Cortex of kidney (tissue), 1 donor: ENCODE measurements at places on chromosomes 3 and 15.

DNA sequence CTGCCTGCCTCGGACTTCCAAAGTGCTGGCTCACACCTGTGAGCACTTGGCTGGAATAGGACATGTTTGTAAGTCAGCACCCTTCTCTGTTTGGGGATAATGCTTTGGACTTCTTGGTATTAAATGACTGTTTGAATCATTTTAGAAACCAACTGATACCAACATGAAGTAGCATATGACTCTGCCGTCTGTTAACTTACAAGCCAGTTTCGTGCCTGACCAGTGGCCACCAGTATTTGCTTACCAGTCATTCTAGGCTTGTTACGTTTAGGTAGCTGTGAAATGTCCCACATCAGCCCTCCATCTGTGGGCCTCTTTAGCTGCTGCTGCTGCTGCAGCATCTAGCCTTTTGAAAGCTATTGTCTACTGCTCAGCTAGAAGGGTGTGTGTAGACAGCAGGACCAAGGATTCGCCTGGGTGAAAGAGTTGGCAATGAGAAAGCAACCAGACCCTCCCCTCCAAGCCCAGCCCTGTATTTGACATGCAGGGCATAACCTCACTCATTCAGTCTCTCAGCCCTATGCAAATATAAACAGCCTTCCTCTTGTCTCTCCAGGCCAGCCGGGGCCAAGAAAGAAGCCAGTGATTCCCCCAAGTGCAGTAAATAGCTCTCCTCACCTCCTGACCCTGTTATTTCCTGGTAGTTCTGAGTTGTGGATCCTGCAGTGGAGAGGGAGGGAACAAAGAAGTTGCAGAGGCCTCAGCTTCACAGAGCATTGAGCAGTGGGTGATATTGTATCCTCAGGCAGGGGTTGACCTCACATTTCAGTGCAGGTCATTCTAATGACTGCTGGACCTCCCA is 51.0 kb downstream of the NKIRAS1 start:
- DNase-seq = no peak

GRCh38 chr3:112132554-112132953 is 494 bp downstream of the GCSAM start:
- no peak for DNase-seq

- no peak for DNase-seq
Observed at GRCh38 chr3:61057464-61057863, 193.8 kb downstream of the FHIT start.

- DNase-seq = no peak
Observed at GRCh38 chr15:60062826-60063225, 58.7 kb downstream of the FOXB1 start.

DNA sequence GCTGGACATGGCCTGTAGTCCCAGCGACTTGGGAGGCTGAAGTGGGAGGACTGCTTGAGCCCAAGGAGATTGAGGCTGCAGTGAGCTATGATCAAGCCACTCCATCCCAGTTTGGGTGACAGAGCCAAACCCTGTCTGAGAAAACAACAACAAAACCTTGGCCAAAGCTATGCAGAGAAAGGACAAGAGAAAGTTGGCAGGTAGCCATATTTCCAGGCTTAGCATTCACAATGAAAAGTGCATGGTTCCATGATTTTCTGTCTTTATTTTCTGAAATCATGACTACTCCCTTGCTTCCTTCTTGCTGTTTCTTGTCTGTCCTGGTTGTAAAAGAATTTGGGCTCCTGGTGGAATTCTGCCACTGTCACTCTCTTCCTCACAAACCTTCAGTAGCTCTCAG is 284.6 kb upstream of the C2CD4B start:
- DNase-seq = no peak

DNA sequence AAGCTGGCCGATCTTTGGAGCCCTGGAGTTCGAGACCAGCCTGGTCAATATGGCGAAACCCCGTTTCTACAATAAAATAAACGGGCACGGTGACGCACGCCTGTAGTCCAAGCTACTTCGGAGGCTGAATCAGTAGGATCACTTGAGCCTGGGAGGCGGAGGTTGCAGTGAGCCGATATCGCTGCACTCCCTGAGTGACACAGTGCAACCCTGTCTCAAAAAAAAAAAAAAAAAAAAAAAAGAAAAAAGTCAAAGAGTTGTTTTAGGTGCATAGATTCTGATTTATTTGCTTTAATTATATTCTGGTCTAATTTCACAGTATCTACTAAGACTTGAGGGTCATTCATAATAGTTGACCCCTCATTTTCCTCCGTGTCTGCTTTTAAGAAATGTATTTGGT is 1.7 kb downstream of the ARL13B start:
- DNase-seq = no peak

DNA sequence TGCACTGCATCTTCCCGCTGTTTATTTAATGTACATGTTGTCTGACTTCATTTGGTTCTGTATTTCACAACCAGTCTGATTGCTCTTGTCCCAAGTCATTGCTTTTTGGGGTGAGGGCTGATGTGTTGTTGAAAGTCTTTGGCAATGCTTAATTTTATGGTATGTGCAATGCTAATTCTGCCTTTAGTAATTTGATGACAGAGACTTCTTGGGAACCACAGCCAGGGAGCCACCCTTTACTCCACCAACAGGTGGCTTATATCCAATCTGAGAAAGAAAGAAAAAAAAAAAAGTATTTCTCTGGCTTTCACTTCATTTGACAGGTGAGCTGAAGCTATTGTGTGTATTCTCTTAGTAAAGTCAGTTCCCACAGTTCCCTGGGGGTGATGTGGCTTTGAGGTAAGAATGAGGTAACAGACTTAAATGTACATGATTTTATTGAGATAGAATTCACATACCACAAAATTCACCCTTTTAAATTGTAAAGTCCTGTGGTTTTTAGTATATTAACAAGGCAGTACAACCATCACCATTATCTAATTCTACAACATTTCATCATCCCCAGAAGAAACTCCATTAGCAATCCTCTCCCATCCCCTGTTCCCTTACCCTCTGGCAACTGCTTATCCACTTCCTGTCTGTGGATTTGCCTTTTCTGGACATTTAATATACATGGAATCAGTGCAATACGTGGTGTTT is 97.3 kb downstream of the SLCO3A1 start:
- DNase-seq = no peak

GRCh38 chr15:73822998-73823397 is 50.4 kb upstream of the TBC1D21 start:
- no peak for DNase-seq

- no peak for DNase-seq
Observed at GRCh38 chr3:175956964-175957363, 1097.8 kb downstream of the NAALADL2 start.

DNA sequence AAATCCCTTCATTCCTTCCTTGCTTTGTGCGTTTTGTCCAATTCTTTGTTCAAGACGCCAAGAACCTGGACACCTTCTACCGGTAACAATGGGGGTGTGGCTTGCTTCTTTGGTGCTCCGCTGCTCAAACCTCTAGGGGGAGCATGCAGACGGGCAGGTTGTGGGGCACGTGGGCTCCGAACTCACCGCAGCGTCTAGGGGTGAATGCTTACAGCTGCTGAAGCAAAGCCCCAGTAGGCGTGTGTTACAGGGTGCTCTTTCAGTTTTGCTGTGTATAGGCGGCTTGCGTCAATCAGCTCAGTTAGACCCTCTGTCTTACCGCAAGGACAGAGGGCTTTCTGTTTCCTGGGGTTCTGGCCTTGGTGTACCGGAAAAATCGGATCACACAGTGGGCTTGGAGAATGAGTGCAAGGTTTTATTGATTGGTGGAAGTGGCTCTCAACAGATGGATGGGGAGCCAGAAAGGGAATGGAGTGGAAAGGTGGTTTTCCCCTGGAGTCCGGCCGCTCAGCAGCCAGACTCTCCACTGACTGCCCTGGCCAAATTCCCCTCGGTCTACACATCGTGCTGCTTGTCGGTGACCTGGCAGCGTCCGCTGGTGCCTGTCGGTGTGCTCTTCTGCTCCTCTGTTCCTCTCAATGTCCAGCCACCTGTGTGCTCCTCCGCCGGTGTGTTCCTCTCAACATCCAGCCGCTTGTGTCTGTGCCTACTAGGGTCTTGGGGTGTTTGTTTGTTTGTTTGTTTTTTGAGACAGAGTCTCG is 1.2 kb upstream of the LRRC34 start:
- DNase-seq = no peak

DNA sequence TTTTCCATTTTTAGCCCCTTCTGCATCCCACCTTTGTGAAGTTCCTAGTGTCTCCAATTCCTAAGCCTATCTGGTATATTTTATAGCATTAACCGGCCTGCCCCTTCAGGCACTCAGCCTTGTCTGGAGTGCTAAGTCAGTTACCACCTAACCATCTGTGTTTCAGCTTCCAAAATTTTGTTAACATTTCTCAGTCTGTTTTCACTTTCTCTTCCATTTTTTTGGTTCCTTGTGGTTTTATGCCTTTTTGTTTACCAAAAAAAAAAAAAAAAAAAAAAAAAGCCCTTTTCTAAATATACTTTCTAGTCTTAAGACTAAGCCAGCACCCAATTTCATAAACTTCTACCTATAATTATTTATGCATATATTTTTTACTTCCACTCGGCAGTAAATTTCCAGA is 92.4 kb downstream of the CSNK1G1 start:
- no peak for DNase-seq

- DNase-seq = no peak
Observed at GRCh38 chr3:191068946-191069813, 129.9 kb upstream of the OSTN start.

DNA sequence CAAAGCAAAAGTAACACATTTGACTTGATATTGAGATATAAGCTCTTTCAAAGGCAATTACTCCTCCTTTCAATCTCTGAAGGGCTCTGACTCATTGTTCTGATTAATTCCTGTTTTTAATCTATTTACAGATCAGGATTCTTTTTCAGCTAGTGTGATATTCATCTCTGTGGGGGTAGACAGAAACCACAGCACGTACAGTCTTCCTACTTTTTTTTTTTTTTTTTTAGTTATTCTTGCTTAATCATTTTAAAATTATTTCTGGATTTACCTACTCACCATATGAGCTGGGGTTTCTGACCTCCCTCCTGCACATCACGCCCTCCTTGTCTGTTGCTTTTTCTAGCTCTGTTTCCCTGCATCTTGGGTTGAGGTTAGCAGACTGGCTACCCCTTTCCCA is 1.4 kb downstream of the CNTN3 start:
- no peak for DNase-seq

DNA sequence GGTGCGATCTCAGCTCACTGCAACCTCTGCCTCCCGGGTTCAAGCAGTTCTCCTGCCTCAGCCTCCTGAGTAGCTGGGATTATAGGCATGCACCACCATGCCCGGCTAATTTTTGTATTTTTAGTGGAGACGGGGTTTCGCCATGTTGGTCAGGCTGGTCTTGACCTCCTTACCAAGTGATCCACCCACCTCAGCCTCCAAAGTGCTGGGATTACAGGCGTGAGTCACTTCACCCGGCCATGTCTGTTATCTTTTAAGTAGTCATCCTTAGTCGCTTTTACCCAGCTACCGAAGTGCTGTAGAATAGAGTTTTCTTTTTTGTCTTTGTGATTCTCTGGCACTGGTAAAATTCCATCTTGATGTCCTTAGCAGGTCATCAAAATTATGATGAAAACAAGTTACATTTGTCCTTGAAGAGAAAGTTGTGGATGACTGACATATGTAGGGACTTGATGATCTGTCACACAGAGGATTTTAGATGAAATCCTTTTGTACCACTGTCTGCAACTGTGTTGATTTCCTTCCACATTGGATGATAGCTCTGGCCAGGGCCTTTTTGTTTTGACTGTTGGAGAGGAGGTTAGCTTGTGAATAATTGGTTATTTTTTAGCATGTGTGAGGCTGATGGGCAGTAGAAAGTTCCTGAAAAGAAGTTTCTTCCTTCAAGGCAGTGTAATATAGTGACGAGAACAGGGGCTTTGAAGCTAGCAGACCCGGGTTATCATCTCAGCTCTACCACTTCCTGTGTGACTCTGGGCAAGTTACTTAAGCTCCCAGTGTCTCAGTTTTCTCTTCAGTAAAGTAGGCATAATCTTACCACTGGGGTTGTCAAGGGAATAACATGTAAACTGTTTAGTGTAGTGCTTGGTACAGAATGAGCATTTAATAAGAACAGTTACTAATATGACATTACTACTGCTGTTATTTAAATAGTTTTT is 18.8 kb downstream of the ATG7 start:
- DNase-seq = no peak

GRCh38 chr3:107704477-107704876 is 181.7 kb downstream of the BBX start:
- DNase-seq = no peak

DNA sequence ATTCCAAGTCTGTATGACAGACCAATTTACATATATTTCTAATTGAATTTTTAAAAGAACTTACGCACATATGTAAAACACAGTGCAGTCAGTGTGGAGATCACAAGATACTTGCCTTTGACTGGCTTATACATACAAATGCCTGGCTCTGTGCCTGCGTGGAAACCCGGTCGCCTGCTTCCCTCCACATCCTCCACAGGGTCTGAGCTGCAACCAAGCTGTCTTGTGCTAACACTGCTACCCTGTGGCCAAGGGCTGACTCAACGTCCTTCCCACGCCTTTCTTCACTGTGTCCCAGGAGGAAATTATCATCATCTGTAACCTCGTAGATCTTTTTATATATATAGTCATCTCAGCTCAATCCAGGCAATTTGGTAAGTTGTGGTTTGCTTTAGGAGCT is 117.0 kb downstream of the WNT7A start:
- DNase-seq = no peak

- DNase-seq = no peak
Observed at GRCh38 chr3:62926494-62926893, 51.3 kb upstream of the CADPS start.

DNA sequence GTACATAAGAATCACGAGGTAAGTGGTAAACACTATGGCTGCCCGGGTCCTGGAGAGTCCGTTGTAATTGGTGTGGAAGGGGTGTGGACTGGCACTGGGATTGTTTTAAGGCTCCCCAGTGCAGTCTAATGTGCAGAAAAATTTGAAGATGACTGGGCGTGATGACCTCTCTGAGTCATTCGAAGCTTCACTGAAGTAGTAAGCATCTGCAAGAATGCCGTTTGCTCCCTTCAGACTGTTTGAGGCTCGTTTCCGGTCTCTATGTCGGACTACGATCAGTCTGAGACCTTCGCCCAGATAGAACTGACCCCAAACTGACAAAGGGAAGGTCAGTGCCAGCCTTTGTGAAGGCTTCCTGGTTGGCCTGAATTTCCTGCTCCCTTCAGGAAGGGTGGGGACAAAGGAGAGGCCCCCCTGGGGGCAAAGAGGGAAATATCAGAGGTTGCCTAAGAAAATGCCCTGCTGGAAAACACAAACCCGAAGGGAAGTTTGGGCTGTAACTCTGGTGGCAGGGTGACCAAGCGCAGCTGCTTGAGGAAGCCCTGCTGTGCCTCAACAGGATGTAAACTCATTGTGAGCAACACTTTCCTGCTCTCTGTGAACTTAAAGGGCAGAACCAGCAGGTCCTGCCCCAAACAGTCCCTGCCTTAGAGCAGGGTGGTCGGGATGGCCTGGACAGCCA is 34.6 kb downstream of the BTD start:
- DNase-seq = no peak

GRCh38 chr3:62479326-62479725 is 106.0 kb upstream of the FEZF2 start:
- DNase-seq = no peak

- no peak for DNase-seq
Observed at GRCh38 chr15:60384053-60384452, 13.7 kb downstream of the ANXA2 start.

DNA sequence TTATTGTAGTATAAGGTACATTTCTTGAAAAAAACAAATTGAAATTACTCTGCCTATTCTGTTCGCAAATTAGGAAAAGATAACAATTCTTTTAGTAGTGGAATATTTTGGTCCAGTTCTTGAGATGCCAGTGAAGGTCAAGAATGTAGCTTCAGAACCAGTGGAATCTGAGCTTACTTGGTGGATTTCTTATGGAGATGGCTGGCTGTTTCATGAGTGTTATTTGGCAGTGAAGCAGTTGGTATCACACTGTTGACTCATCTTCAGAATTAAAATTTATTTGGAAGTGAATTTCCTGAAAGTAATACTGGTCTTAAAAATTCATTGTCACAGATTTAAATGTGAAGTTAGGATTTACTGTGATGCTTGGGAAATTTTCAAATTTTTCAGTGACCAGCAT is 19.1 kb downstream of the RNF13 start:
- no peak for DNase-seq
